Activated naive CD4-positive, alpha-beta T cell treated with anti-CD3 and anti-CD28 coated beads for 36 hours (primary cell): ENCODE measurements at places on chromosomes 3 and 15.

GRCh38 chr3:15535732-15536131, 14.2 kb upstream of the COLQ start:
- DNase-seq, result peak; percentile 71

GRCh38 chr15:68434021-68434420, 2.1 kb upstream of the ITGA11 start:
- DNase-seq, result no peak

DNA sequence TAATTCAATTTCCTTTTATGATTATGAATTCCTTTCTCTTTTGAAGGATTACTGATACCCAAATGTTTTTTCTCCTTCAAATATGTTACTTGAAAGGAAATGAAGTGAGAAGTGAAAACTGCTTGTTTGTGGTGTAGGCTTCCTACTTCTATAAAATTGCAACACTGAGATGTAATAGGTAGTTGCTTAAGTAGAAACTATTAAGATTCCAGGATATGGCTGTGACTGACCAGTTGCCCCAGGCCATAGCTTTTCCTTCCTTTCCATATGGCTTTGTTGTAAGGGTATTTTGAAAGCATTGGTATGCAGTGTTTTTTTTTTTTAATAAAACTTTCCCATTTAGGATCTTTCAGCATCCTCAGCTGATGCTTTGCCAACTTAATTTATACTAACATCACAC, 28.5 kb downstream of the DNAJC13 start:
- DNase-seq, result no peak

DNA sequence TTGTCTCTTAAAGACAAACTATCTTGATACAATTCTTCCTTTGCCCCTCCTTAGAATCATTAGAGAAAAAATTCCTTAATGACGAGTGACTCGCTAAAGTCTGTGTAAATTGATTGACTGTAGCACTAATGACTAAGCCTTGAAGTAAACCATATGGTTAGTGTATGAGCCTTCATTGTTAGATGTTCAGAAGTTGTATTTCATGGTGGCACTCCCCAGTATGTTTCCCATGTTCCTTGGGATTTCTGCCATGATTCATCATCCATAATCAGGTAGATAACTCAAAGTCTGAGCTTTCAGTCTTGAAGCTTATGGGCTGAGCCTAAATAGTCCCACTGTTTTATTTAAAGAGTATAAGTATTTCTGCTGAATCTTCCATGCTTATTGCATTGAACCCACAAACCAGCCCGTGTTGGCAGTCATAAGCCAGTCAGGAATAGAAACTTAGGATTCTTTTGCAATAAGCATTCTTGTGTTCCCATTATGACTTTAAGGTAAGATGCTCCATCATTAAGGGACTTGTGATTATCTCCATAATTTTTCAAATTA, 371.2 kb upstream of the RARB start:
- DNase-seq, result no peak

DNA sequence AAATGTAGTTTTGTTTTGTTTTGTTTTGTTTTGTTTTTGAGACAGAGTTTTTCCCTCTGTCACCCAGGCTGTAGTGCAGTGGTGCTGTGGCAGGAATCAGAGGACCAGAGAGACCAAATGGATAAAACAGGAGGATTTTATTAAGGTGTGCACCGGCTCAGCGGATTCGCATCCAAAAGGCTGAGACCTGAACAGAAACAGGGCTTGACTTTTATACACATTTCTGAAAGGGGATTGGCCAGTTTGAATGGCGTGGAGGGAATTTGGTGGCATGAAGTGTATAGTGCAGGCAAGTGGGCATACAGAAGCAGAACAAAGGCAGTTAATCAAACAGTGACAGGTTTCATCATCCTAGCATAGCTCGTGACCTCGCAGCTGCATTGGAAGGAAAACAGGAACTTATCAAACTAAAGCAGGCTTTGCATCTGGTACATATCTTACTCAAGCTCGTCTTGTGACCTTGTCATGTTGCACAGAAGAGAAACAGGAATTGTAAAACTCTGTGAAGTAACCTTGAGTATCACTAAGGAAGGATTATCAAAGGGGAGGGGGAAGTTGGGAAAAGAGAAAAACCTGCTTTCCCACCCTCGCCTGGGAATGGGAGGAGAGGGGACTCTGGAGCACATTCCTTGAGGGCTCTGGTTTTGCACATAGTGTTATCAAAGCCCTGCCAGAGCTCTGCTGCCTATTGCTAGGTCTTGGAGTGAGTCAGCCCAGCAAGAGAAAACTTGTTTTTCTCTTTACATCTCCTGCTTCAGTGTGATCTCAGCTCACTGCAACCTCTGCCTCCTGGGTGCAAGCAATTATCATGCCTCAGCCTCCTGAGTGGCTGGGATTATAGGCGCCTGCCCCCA, 38.5 kb downstream of the C3orf62 start:
- DNase-seq, result peak; percentile 26

DNA sequence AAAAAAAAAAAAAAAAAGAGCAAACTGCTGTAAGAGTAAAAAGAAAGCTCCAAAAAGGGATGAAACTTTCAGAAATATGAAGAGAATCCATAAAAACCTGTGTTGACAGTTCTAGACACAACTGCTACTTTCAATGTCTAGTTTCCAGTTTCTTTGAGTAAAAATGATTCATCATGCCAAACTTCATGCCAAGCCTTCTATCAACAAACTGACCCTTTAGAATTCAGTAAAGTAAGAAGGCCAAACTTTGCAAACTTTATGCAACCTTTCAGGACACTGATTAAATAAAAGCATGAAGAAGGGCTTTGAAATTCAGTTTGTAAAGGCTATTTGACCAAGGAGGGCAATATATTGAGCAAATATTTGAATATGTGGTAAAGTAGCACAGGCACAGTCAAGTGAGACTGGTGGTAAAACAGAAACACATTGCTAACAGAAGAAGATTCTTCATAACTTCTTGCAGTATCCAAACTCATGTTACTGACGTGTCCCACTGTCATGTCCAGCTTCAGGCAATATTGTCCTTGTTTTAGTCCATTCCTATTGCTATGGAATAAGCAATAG, 56.3 kb upstream of the CFAP20DC start:
- no peak for DNase-seq

DNA sequence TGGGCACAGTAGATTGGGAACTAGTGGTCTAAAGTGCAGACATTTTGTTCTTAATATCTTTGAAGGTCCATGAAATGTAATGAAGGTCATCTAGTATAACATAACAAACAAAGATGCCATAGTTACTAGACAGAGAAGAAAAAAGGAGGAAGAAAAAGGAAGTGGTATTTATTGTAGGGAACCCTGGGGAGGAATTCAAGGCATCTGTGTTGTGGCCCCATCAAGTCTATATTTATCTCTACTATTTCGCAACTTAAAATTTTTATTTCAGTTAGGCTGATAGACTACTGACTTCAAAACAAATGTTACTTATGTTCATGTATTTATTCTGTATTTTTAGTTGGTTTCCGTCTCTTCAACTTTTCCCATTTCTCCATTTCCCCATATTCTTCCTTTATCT, 48.9 kb upstream of the ZDHHC23 start:
- no peak for DNase-seq

GRCh38 chr15:70437089-70437488, 326.3 kb downstream of the UACA start:
- no peak for DNase-seq

DNA sequence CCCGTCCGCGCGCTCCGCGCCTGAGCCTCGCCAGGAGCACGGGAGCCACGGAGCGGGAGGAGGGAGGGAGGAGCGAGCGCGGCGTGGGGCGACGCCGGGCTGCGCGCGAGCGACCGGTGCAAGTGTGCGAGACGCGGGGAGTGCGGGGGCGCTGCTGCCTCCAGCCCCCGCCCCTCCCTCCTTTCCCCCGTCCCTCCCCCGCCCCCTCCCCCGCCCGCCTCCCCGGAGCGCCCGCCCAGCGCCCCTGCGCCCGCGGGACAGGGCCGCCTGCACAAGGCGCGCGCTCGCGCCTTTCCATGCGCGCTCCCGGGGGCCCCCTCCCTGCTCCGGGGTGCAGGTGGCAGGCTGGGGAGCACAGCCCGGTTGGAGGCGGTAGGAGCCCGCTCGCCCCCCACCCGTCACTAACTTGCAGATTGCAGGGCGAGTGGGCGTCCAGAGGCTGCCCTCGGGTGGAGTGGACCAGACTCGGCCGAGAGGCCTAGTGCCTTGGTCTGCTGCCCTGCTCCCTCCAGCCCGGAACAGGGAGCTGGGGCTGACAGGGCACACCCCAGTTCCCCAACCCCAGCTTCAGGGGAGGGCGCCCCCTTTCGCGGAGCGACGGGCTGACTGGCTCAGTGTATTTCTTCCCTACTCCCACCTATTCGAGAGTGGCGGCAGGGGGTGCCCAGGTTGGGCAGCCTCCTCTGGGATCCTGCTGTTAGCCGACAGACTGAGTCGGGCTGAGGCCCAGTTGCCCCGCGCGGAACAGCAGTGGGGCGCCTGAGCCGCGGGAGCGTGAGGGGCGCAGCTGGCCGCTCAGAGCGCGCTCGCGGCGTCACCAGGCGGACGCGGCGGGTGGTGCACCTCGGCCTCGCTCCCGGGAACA, at the start of gene WNT7A:
Gene WNT7A, minus strand, starts transcription at position 126 of the 865 bp plus-strand sequence. CDS start 255 bp downstream, outside the sequence.
- DNase-seq, result peak; percentile 62
